ENCODE measurements at places on chromosomes 4 and X.

DNA sequence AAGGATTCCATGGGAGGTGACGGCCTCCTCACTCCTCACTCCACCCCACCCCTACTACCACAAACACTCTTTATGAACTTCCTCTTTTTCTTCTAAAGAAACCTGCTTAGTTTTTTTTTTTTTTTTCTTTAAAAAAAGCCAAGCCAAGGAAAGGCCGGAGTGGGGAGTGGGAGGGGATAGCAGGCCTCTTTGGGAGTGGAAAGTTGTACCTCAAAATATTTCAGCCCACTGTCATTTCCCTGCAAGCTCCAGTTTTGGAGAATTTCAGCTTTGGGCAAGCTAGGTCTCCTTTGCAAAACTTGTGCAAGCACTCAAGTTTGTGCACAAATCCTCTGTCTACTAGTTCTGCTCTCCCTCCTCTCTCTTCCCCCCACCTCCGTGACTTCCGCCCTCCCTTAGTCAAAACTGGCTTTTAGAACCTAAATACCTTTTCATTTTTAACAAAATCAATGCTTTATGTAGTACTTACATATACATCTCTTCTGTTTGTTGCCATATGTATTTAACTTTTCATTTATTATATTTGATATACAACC is 512 bp upstream of the ANTXR2 start:
- DNase-seq: no peak

DNA sequence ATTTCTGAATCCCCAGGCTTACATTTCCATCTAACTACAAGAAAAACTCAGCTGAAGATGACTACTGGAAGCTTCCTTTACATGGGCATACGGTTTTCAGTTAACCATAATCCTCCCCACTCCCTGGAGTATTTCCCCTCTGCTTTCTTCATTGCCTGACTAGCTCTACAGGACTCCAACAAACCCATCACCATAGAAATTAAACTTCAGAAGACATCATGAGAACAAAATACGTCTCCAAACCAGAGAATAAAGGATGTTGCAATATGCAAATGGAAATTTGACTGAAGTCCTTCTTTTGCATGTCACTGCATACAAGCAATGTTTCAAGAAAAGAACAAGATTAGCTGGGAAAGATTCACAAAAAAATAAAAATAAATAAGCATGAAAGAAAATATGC is 170.2 kb upstream of the PCDH18 start:
- no peak for DNase-seq

DNA sequence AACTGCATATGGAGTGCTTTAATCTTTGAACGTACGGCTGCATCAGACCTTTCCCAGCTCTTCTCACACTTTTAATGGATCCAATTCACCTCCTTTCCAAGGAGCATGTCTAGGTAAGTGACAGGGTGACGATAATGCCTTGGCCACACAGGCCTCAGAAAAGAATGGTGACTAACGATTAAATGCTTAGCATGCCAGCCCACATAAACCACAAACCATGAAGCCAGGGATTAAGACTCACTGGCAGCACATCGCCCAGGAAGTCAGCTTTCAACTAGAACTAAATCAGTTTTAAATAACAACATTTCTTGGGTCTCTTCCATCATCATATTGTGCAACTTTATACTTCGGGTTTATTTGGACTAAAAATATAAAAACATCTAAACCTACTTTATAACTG is 28.7 kb downstream of the INPP4B start:
- no peak for DNase-seq

DNA sequence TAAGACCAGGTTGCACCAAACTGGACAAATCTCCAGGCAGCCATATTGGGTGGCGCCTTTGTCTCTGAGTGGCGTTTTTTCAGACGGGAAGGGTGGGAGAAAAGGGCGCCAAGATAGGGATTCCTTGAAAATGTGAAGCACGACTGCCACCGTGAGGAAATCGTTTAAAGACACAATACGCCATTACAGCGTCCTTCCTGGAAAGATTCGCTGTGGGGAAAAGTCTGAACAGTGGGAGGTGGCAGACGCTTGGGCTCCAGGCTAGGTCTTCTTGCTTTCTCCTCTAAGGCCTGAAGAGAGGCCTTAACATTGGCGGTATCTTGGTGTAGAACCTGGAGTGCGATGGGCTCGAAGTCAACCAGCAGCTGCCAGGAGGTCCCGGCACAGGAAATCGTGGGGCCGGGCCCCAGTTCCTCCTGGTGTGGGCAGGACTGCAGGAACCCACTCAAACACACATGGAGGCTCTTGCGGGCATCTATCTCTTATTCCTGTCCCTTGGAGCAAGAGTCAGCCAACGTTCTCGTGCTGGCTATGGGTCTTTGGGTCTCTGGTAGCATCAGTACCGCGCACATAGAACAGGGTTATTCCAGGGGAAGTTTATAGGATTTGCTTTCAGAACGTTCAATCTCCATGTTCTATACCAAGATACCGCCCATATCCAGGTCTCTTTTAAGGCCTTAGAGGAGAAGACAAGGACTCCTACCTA is 208.8 kb downstream of the OR13H1 start:
- DNase-seq: no peak

DNA sequence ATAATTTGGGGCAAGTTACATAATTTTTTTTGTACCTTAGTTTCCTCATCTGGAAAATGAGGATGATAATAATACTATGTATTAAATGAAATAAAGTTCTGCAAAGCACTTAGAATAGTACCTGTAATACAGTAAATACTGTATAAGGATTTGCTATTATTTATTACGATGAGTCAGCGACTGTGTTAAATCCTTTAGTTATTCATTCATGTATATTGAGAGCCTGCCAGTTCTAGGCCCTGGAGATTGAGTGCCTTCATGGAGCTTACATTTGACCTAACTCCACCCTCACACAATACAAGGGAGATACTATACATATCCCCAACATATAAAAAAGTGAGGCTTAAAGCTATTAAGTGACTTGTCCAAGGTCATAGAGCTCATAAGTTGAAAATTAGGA is 67.0 kb upstream of the CITED1 start:
- DNase-seq: no peak

DNA sequence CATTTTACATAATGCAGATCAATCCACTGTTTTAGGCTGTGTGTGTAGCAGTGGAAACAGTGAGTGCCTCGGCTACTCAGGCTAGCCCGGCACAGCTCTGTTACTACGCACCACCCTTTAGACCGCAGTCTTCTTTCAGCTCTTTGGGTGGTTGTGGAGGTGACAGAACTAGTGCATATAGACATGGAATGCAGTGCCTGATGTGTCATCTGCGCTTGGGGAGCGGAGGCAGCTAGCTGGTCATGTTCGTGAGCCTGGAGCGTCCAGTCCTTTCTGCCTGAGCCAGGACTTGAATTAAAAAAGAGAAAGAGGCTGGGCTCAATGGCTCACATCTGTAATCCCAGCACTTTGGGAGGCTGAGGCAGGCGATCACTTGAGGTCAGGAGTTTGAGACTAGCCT is 4.8 kb downstream of the TBC1D14 start:
- DNase-seq: no peak

- no peak for DNase-seq
Observed at GRCh38 chrX:19955306-19955705, 35.6 kb downstream of the BCLAF3 start.

- no peak for DNase-seq
Observed at GRCh38 chrX:13013363-13014110, 30.9 kb downstream of the FAM9C start.

DNA sequence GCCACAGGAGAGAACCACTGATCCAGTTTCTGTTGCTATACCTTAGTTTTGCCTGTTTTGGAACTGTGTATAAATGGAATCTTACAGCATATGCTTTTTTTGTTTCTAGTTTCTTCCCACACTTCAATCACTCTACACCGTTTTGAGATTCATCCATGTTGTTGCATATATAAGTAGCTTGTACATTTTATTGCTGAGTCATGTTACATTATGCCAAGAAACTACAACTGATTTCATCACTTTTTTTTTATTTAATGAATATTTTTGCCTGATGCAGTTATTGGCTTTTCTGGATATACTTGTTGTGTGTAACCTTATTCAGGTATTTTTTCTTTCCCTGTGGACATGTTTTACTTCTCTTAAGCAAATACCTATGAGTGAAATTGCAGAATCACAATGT is 1135.9 kb downstream of the RAPGEF2 start:
- no peak for DNase-seq

DNA sequence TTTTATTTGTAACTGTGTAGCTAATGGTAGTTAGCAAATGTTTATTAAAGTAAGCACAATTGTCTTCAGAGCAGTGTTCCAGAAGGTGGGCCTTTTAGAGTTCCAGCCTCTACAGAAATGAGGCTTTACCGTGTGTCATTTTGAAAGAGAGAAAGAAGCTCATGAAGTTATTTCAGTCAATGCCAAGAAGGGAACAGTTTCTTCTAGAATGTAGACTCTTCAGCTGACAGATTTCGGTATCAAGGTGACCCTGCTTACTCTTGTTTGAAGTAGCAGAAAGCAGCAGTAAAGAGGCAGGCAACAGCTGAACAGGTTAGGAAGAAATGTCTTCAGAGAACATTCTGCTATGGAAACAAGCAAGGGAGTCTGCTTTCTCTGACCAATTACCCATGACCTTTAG is 93.6 kb downstream of the TASL start:
- no peak for DNase-seq

DNA sequence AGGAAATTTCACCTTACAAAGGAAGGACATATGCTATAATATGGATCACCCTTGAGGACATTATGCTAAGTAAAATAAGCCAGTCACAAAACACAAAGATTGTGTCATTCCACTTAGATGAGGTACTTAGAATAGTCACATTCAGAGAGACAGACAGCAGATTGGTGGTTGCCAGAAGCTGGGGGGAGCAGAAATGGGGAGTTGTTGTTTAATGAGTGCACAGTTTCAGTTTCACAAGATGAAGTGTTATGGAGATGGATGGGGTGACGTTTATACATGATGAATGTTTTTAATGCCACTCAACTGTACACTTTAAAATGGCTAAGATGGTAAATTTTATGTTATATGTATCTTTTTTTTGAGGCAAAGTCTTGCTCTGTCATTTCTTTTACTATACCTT is 14.8 kb upstream of the SPON2 start:
- no peak for DNase-seq

GRCh38 chr4:53654300-53654758 is 63.0 kb upstream of the LNX1 start:
- no peak for DNase-seq

DNA sequence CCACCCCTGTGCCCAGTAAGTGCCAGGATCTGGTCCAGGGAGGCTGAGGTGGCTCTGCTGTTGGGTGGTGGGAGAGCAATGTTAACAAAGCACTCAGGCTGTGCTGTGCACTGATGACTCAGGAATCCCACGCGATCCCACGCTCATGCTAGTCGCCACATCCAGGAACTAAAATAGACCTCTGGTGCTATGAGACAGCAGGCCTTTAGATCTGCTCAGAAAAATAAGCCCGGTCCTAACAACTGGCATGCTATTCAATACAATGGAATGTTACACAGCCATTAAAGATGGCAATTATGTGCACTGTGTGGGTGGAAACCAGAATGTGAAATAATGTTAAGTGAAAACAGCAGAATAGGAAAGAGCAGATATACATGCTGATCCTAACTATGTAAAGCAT is 26.0 kb downstream of the ARL13A start:
- no peak for DNase-seq

DNA sequence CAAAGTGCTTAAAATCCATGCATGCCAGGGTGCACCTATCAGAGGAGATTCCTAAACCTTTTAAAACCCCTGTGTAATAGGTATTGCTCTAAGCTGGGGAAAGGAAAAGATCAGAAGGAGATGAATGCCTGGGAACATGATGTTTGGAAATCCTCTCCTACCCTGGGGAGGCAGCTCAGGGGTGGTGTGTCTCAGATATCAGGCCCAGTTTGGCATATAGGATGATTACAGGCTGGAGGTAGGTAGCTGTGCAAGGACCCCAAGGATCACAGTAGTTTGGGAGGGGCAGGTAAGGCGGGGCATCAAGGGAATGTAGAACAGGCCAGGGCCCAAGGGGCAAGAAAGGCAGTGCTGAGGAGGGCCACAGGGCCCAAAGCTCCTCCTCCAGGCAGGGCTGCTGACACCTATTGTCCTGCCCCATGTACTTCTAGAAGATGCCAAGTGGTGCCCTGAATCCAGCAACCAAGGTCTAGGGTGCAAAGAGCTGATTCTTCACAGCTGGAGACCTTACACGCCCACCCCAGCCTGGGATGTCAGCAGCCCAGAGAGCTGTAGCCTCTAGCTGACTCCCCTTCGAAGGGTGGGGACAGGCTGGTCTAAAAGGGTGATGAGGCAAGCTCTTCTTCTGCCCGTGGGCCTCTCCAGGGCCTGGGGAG is 17.6 kb downstream of the SASH3 start:
- DNase-seq: no peak

DNA sequence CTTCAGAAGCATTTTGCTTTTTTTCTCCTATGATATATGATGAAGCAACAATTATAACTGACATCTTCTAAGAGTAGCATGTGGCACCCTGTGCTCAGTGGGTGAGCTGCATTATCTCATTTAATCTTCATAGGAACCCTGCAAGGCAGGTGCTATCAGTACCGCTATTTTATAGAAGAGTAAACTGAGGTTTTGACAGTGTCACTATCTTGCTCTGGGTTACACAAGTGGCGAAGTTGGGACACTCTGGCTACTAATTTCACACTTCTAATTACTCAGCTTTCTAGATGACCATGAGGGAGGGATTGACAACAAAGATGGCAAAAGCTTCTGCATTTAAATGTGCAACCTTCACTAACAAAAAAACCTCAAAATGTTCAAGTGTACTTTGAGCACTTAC is 76.9 kb upstream of the CAMK2D start:
- DNase-seq: no peak

- DNase-seq: no peak
Observed at GRCh38 chr4:151604238-151604637, 156.6 kb downstream of the GATB start.

- no peak for DNase-seq
Observed at GRCh38 chr4:10587697-10588096, 96.9 kb downstream of the CLNK start.

GRCh38 chr4:15926486-15926885 is 12.1 kb downstream of the FGFBP1 start:
- no peak for DNase-seq

- no peak for DNase-seq
Observed at GRCh38 chr4:109959195-109959594, 46.5 kb downstream of the EGF start.

- no peak for DNase-seq
Observed at GRCh38 chr4:10082459-10083272, 33.9 kb downstream of the WDR1 start.

- DNase-seq: peak; percentile 73
Observed at GRCh38 chrX:71118032-71118984, at the start of gene MED12. TSS of gene MED12 (plus strand) at chrX:71118596. CDS start at chrX:71118755, 159 bp downstream.

- DNase-seq: no peak
Observed at GRCh38 chr4:177673985-177674489, 231.8 kb upstream of the AGA start.
